ENCODE measurements at places on chromosomes 4 and X.

- no peak for DNase-seq
Measured at GRCh38 chr4:184329659-184330400, 112.2 kb upstream of the ENPP6 start.

GRCh38 chr4:75698963-75699228 is 25.5 kb upstream of the USO1 start:
- DNase-seq: no peak

- no peak for DNase-seq
Measured at GRCh38 chrX:74420196-74421035, 877 bp upstream of the SLC16A2 start.

GRCh38 chr4:107379054-107379869 is 340.8 kb downstream of the PAPSS1 start:
- DNase-seq: no peak

DNA sequence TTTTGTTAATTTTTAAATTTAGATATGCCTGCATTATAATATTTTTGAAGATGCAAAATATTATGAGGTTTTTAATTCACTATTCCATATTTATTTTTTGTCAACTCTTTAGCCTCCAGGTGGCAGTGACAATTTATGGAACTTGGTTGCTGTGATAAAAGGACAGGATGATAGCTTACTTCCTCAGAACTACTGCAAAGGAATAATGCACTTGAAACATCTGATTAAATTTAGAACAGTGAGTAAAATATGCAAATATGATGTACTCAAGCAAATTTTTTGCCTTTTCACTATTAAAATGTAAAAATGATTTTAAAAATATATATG is 45.1 kb downstream of the SPATA4 start:
- DNase-seq: no peak

DNA sequence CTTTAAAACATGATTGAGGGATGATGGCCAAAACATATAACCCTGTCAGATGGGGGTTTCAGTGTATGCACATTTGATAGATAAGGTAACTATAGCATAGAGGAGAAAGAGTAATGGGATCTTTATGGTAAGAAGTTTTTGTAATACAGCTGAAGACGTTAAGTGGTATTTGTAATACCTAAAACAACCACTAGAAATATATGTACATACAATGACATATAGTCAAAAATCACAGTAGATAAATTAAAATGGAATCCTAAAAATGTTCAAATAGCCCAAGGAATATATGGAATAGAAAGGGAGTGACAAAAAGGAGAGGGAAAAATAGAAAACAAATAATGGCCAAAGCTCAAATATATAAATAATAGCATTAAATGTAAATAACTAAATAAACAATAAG is 371.3 kb upstream of the FSTL5 start:
- no peak for DNase-seq

GRCh38 chr4:22688236-22688635 is 4.5 kb upstream of the GBA3 start:
- no peak for DNase-seq
